Mesenteric fat pad (tissue), 1 donor: ENCODE measurements at places on chromosomes 12 and 14. TPM values are rescaled to one million over a fixed set of nuclear protein-coding genes. Genes with fewer than 3 reads are reported as not detected.

The ALDH1L2 gene
- 21.1 TPM for total RNA-seq

The ARHGAP9 gene
- 26.5 TPM for total RNA-seq

The MAP1LC3B2 gene
- total RNA-seq: 1.1 TPM

DNA sequence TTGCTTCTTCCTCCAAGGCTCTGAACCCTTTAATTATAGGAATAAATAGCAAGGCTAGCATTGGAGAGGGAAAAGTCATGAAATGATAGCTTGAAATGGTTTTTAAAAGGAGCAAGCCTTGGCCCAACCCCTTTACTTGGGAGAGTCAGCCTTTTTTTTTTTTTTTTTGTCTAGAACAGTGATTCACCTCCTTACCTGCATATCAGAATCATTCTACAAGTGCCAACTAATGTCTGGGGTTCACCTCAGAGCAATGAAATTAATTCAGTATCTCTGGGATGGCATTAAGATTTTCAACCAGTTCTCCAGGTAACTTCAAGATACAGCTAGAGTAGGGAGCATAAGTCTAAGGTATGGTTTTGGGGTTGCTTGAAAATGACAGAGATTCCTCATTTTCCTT, 41.3 kb upstream of the TMTC2 start:
- no peak for DNase-seq

DNA sequence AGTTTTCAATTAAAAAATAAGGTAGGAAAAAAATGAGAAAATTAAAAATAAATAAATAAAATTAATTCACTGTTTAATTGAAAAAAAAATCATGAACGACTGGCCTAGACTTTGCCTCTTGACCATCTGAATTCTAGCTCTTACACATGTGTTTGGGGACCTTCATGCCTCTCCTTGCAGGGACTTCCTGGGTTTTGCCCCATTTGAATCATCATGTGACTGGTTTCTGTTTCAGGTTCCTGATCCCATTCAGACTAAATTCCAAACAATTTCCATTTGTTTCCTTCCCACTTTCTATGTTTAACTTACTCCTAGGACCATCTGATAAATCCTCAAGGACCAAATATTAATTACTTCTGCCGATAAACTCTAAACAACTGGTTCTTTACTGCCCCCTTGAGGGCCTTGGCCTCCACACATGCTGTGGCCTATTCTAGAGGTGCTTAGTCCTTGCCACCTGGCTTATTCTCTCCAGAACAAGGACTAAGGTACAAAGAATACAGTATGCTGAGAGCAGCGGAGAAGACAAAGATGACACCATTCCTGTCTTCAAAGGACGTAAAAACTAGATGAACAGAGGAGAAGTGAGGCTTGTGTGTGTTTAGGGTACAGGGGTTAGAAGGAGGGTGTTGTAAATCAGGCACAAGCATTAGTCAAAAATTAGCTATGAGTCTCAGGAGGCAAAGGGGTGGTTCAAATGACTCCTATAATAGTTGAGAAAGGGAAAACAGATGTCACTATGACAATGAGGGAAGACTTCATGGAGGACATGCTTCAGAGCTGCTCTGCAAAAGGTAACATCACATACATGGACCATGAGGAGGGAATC, 125.8 kb upstream of the AVPR1A start:
- DNase-seq: no peak

DNA sequence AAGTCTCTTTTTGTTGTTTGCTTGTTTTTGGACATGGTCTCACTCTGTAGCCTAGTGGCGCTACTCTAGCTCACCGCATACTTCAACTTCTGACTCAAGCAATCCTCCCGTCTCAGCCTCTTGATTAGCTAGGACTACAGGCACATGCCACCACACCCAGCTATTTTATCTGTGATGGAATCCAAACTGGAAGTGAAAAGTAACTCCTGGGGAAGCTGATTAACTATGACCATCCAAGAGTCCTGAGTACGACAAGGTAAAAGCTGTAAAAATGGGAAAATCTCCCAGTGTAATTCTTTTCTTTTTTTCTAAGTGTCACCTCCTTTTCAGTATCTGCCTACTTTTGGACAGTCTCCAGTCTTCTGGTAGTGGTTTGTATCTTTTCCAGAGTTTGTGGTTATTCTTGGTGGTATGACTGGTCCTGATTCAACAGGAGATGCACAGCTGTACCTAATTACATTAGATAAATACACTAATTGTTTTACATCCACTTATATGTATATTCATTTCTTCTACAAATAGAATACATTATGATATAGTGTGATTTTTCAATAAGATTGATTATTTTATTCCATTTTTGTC, 97.8 kb downstream of the SLC6A15 start:
- DNase-seq: no peak

DNA sequence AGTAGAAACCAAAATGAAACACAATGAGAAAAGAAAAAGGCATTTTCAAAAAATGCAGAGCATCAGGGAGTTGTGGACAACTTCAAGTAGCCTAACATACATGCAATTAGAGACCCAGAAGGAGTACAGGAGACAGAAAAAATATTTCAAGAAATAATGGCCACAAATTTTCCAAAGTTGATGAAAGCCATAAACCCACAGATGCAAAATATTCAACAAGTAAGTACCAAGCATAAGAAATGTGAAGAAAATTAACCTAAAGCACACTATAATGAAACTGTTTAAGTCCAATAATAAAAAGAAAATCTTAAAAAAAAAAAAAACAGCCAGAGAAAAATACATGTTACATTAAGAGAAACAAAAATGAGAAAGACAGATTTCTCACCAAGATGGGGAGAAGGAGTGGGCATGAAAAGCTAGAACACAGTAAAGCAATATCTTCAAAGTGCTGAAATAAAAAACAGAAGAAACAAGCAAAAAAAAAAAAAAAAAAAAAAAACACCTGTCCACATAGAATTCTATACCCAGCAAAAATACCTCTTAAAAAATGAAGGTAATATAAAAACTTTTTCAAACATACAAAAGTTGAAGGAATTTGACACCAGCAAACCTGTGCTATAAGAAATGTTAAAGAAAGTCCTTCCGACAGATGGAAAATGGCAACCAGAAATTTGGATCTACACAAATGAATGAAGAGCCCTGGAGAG, 77.1 kb downstream of the PRKAB1 start:
- DNase-seq: no peak

GRCh38 chr14:34981743-34982420, 910 bp upstream of the SRP54 start:
- DNase-seq: no peak

GRCh38 chr14:103507751-103508150, 14.9 kb downstream of the CKB start:
- peak; percentile 11 for DNase-seq

DNA sequence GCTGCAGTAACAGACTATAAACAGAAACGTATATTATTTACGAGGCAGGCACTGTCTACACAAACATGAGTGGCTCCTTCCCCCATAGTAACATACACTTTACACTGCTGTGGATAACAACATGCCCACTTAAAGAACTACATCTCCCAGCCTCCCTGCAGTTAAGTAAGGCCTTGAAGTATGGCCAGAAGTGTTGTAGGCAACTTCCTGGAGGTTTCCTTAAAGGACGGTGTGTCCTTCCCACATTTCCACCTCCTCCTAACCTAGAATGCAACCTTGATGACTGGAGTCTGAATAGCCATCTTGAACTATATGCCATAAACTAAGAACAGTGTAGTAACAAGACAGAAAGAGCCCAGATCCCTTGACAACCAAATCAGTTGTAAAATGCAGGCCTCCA, 20.3 kb downstream of the MED13L start:
- no peak for DNase-seq

- DNase-seq: no peak
Observed at GRCh38 chr12:110282300-110282860, 1.3 kb downstream of the ATP2A2 start.
